Activated T-helper 2 cell treated with anti-CD3 and anti-CD28 coated beads, Interferon-gamma antibody, Interleukin-2, Interleukin-4, amounts not matched to agents 10 μg/mL and 5 μg/mL and 100 μg/mL, durations not matched to agents 14 hours and 24 hours and 36 hours (primary cell): ENCODE measurements at places on chromosomes 5 and 9. TPM values are rescaled to one million over a fixed set of nuclear protein-coding genes. Genes with fewer than 3 reads are reported as not detected.

The GABRB2 gene
- total RNA-seq: not detected in 2 replicates

The F2RL1 gene
- total RNA-seq: 0.09 and 0.16 TPM in 2 replicates

The ENTREP1 gene
- total RNA-seq: not detected in 2 replicates

The TYRP1 gene
- not detected in 2 replicates for total RNA-seq

The GLRA1 gene
- total RNA-seq: not detected in 2 replicates
